Activated CD4-positive, alpha-beta T cell treated with anti-CD3 and anti-CD28 coated beads, Interleukin-2, amount 50 U/mL, for 16 hours (primary cell): ENCODE measurements at places on chromosomes 4 and X.

GRCh38 chr4:65170768-65171514, 499.3 kb downstream of the EPHA5 start:
- DNase-seq = no peak

GRCh38 chr4:74474345-74475090, 29.6 kb downstream of the AREG start:
- no peak for DNase-seq

- no peak for DNase-seq
Observed at GRCh38 chr4:124386648-124387047, 325.9 kb downstream of the ANKRD50 start.

DNA sequence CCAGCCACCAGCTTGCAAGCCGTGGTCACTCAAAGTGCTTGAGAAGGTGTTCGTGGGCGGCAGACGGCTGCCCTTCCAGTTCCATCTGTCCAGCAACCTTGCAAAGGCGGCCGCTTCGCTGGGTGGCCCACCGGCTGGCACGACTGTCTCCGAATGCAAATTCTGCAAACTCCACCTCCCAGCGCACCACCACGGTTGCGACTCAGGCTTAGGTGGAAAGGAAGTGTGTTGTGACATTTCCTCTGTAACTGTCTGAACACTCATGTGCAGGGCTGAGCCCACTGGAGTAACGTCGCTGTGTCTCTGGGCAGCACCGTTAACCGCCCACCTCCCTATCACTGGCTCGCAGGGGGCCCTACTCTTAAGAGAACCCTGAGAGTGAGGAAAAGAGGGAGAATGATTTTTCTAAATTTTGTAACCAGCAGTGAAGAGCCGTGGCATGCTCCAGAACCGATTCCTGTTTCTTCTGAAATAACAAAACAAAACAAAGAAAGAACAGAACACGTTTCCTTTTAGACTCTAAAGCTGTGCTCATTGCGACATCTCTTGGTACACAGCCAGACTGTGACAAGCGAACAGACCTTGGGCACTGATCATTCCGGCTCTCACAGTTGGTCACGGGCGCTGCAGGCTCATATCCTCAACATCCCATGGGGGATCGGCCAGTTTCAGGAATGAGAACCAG, at the start of gene P2RY8:
TSS of gene P2RY8 (minus strand) at position 155 of the 685 bp plus-strand sequence. CDS start 70,627 bp downstream, outside the sequence.
- peak; percentile 90 for DNase-seq

- no peak for DNase-seq
Observed at GRCh38 chr4:81512757-81513501, 41.2 kb upstream of the RASGEF1B start.

- DNase-seq = peak; percentile 52
Observed at GRCh38 chr4:18075823-18076433, 54.4 kb upstream of the LCORL start.

DNA sequence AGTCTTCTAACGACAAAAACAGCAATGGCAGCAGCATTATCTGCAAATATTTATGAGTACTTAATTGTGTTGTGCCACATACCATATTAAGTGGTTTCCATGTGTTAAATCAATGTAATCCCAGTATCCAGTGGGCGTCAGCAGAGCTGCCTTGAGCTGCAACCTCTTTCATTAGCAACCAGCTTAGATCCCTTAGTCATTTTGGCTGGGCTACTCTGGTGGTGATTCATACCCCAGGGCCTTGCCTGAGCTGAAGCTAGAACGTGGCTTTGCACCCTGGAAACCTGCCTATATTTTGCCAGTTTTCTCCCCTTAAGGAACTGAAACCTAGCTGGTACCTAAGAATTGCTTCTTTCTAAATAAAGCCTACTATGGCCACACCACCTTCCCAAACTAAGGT, 474.3 kb upstream of the FTHL17 start:
- no peak for DNase-seq

GRCh38 chrX:115018944-115019343, 1.5 kb upstream of the IL13RA2 start:
- no peak for DNase-seq

GRCh38 chrX:103739421-103739820, 28.7 kb downstream of the TMEM31 start:
- DNase-seq = no peak

- peak; percentile 11 for DNase-seq
Observed at GRCh38 chr4:53905941-53906377, 158.4 kb downstream of the CHIC2 start.

- no peak for DNase-seq
Observed at GRCh38 chr4:54066718-54067129, 2.3 kb upstream of the CHIC2 start.

- DNase-seq = no peak
Observed at GRCh38 chr4:35325908-35326453, 918.3 kb downstream of the ARAP2 start.

- peak; percentile 50 for DNase-seq
Observed at GRCh38 chrX:50448565-50448964, 22.1 kb downstream of the DGKK start.

DNA sequence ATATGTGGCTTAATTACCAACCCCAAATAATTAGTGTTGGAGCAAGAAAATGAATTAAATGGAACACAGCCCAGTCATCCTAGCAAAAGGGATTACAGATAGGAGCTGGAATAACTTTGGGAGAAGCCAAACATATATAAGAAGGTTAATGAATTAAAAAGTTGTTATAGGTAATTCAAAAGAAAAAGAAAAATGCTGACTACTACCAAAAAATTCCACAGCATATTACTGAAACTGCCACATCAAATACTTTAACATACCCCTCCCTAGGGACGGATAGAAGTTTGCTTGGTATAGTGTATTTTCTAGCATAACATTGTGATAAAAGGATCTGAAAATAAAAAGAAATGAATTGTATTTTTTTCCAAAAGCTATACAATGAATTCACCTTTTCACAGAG, 99.5 kb downstream of the ENOX2 start:
- DNase-seq = no peak

DNA sequence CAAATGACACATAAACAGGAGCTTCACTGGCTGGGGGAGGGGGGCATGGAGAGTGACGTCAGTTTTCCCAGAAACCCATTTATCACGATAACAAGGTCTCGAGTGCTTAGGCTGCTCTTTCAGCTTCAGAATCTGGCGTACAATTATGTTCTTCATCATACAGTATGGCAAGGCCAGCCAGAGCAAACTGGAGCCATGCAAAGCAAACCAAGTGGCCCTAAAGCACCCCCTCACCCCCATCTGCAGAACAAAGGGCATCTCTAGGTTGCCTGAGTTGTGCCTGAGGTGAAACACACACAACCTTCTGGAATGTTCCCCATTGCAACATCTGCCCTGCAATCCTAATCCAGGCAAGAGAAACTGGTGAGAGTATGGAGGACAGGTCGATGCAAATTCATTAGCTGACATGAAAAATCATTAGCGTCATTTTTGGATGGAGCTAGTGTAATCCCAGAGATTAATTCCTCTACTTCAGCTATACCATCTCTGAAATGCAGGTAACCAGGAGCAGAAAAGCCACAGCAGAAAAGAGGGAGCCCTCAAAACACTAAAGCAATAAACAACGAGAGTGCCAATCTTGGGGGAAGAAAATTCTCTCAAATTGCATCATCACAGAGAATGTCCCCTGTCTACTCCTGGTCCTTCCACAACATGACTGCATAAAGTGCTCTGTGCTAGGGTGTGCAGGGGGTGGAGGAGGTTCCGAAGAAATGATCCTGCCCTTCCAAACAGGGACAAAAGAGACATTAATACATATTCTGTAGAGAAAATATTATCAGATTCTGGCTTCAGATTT, 1.8 kb downstream of the SEPTIN6 start:
- DNase-seq = peak; percentile 82

DNA sequence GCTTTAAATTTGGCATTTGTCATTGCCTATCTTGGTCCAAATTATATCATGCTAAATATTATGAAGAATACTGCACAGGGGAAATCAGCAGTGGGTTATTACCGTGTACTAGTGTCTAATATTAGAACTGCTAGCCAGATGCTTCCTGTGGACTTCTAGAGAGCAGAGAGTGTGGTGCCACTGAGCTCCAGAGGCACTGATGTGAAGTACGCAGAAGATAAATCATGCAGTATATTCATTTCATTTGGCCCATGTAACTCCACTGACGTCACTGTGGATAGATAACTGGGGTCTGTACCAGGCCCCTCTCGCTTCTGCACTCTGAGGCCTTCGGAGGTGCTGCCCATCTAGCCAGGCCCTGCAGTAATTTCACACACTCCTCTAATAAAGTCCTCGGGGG, 80.0 kb downstream of the ALPK1 start:
- DNase-seq = no peak

GRCh38 chrX:44431194-44431593, 87.7 kb upstream of the EFHC2 start:
- DNase-seq = no peak

- no peak for DNase-seq
Observed at GRCh38 chr4:178414881-178415446, 972.7 kb upstream of the AGA start.

- DNase-seq = no peak
Observed at GRCh38 chr4:80461412-80461811, 125.9 kb downstream of the CFAP299 start.

DNA sequence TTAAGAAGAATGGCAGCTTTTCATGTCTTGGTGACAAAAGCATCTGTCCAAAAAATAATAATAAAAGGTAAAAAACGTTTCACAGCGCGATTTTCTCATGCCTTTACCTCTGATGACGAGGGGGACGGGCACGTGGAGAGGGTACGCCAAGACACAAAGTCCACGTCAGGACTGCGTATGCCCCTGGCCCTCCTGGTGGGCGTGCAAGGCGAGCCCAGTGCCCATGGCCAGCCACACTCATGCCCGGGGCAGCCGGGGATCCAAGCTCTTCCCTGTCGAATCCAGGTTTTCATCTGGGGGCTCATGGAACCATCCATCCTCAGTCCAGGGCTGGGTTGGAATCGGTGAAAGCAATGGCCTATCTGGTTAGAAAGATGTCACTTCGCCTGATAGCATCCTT, 176.6 kb downstream of the AFAP1 start:
- no peak for DNase-seq

GRCh38 chr4:87087420-87087819, 133.0 kb downstream of the KLHL8 start:
- no peak for DNase-seq

GRCh38 chrX:85303544-85303943, 59.8 kb downstream of the ZNF711 start:
- DNase-seq = no peak

GRCh38 chrX:23787745-23788118, 4.8 kb downstream of the SAT1 start:
- no peak for DNase-seq

DNA sequence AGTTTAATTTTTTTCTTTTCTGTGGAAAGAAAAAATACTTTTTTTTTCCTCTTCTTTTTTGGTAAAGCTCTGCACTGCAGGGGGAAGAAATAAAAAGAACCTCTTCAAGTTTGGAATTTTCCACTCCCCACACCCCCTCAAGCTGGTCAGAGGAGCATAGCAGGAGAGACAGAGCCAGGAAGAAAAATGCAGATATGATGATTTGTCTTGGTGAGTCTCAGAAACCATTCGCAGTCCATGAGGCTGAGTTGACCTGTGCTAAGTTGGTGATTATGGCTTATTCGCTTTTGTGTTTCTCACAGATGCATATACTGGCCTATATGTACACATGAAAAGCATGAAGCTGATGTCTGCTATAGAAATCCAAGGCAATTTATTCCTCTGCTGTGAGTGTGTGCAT, 205.9 kb downstream of the LDB2 start:
- DNase-seq = no peak

- DNase-seq = peak; percentile 51
Observed at GRCh38 chrX:154541896-154542722, 4.5 kb downstream of the G6PD start.

GRCh38 chrX:111483881-111484280, 27.6 kb upstream of the SERTM2 start:
- DNase-seq = no peak

- no peak for DNase-seq
Observed at GRCh38 chrX:103201041-103201440, 13.9 kb upstream of the BEX4 start.

DNA sequence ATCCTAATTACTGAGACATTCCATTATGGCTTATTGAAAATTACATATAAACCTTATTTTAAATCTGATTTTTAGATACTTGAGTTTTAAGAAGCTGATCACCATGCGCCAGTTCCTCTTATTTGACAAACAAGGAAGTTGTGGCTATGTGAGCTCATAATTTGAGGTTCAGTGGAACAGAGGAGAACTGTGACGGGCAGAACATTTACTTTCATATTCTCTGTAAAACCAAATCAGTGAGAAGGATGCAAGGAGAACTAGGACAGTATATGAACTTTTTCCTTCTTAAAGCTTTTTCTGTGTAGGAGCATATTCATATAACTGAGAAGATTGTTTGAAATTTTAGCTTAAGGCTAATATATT, 25.3 kb downstream of the STIM2 start:
- peak; percentile 78 for DNase-seq

GRCh38 chr4:110610940-110611831, 11.7 kb downstream of the PITX2 start:
- DNase-seq = no peak

GRCh38 chr4:81204571-81204970, 10.5 kb downstream of the PRKG2 start:
- DNase-seq = no peak

- no peak for DNase-seq
Observed at GRCh38 chr4:87036713-87037112, 101.9 kb downstream of the AFF1 start.
